ENCODE measurements at places on chromosomes 16 and 17.

DNA sequence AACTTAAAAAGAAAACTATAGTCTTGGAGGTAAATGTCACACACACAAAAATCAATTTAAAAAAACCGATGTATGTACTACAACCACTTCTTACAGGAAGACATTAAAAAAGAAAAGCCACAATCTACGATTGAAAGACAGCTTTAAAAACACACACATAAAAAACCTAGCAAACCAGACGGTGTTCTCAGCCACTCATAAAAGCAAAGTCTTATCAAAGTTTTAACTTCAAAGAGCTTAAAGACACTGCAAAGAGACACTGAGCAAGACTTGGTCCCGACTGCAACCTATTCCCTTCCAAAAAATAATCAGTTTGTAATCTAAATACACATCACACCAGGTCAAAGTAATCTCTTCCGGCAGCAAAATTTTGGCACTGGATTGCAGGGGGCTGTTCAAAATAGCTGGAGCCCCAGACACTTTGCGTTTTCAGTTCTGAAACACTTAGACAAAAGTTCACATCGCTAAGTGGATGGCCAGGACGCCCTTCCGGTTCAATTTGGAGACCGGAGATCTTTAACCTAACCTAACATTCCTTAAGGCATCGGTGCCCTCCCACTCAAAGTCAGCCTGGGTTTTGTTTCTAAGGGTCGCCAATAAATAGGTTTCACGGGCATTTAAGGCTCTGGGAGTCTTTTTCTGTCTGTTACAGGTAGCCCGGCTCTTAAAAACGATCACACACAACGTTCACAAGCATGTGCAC is 2.6 kb downstream of the ZCCHC14 start:
- DNase-seq: no peak

- no peak for DNase-seq
These were observed 6.0 kb upstream of the MRPL38 start for GRCh38 chr17:75910699-75911098.

DNA sequence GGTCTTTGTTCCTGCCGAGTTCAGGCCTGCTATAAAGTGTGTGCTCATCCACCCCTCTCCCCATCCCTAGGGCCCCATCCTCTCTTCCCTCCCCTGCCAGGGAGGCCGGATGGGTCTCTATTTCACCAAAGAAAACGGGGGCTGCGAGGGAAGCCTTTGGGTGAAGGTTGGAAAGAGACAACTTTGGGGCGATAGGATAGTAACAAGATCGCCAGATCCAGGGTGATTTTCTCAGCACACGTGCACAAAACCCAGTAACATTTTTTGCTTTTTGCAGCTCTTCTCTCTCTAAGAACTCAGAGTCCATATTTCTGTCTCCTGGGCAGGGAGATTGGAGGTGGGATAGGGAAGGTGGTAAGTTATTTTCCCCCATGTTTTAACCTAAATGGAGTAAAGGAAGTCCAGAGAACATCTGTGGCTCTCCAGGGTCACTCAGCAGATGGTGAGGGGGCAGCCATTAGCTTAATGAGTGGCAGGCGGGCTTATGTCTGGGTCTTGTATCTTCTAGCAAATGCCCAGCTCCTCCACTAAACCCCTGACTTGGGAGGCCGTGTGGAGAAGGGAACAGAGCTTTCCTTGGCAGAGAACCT is 6.9 kb downstream of the CCR7 start:
- no peak for DNase-seq

DNA sequence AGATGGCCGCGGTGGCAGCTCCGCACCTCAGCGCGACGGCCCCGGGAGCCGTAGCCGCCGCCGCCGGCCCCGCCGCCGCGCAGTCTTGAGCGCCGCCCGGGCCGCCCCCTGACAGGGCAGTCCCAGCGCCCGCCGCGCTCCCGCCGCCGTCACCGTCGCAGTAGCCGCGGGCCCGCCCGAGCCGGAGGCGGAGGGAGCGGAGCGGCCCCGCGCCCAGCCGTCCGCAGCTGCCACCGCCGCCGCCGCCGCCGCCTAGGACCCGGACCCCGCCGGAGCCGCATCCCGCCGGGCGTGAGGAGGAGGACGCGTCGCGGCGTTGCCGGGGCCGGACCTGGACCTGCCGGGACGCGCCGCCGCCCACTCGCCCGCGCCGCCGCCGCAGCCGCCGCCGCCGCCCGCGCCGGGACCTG is 218 bp downstream of the TNRC6C start:
- no peak for DNase-seq

DNA sequence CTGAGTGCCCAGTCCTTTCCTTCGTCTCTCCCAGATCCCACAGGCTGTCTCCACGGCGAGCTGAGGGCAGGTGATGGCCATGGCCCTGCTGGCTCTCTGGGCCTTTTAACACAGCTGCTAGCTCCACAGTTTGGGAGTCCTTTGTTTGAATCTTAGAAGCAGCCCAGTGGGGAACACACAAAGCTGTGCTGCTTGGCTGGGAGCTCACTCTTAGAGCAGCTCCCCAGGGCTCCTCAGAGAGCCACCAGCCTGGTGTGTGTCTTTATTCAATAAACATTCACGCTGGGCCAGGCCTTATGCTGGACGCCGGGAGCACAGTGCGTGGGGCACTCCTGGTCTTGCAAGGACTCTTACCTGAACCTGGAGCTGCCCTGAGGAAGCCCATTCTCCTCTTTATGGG is 29.7 kb downstream of the WNT3 start:
- no peak for DNase-seq

DNA sequence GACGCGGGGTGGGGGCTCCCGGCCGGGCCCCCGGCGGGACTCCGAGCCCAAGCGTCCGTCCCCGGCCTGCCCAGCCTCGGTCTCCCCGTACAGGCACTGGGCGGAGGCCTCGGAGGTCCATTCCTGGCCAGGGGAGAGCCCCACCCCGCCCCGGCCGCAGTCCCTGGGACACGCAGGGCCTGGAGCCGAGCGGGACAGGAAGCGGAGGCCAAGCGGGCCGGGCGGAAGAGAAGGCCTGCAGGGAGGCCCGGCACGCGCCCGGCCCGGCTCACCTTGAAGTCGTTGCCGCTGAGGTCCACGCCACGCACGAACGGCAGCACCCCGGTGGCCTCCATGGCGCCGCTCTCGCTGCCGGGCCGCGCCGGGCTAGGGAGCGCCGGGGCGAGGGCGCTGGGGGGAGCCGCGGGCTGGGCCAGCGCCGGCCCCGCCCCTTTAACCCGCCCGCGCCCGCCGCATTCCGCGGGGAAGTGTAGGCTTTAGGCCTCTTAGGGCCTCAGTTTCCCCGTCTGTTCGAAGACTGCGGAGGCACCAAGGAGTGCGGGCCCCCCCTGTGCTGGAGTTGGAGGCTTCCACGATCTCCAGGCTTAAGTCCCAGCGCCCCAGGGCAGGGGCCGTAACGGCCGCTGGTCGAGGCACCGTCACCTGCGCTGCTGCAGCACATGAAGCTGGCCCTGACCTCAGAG is at the start of gene FLII:
Gene FLII, minus strand, starts transcription at position 383 of the 683 bp plus-strand sequence. Its CDS starts 48 bp downstream, at position 335.
- DNase-seq: peak; percentile 62

- no peak for DNase-seq
These were observed 48.1 kb downstream of the MYO1D start for GRCh38 chr17:32828822-32829221.

DNA sequence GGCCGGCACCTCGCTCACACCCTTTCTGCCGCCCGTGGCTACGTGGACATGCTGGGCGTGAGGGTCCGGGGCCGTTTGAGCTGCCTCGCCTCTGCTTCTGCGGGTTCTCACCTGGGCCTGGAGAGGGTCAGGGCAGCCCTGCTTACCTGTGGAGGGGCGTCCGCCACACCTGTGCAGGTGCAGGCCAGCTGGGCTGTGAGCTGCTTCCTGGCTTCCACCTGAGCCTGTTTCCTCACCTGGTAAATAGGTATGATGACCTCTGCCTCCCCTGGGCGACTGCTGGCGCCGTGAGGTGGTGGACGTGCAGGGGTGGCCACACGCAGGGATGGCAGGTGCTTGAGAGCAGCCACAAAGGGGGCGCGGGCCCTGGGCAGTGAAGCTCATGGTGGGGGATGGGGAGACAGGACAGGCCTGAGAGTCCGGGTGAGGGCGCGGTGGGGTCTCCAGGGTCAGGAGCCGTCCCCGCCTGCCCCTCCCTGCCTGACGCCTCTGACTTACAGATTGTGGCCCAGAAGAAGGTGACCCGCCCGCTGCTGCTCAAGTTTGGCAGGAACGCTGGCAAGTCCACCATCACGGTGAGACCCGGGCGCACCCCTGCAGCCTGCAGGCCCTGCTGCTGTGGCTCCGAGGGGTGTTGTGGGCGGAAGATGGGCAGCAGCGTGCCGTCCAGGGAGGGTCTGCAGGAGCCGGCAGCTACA is 7.8 kb downstream of the CPNE7 start:
- DNase-seq: no peak

DNA sequence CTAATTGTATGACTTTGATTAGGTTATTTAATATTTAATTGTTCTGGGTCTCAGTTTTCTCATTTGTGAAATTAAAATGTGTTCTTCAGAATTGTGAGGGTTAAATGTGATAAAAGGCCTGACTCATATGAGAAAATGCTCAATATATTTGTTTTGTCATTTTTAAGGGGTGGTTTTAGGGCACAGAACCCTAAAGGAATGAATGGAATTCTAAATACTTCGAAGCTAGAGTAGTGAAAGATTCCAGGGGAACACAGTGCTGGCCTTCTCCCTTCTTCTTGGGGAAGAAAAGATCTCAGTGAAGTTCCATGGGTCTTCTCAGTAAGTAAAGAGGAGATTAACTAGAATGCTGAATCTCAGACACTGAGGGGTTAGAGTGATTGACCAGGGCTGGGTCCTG is 3.9 kb upstream of the SMPD3 start:
- no peak for DNase-seq

GRCh38 chr16:65044873-65045272 is 77.0 kb downstream of the CDH11 start:
- DNase-seq: no peak

DNA sequence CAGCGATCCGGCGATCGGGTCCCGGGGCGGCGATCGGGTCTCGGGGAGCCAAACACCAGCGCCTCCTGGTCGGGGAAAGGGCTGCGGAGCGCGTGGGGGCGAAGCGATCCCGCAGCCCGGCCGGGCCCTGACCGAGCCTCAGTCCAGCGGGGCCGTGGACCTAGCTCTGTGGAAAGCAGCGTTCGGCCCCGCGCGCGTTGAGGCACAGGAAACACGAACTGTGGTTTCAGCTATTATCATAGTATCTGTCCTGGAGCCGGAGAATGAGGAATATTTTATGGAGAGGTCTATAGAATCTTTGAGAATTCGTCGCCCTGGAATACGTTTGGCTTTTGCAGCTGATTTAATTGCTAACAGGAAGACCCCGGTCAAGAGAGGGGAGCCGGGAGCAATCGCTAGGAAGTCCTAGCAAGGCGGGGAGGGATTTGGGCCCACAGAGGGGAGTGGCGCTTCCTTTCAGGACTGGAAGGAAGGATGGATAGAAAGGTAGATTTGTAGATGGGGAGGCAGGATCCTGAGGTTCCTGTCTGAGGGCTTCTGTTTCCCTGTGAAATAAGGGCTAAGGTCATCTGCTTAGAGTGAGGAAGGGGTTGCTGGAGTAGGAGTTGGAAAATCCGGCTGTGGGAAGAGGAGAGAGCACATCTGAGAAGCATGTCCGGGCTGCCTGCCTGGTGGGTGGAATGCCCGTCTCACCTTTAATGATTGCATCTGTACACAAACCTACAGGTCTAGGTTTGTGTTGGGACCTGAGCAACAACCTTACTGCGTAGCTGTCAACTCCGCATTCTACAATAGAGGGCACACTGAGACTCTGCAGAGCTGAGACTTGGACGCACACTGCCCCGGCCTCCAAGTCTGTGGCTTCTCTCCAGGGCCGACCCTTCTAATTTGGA is 770 bp downstream of the CCNF start:
- no peak for DNase-seq

DNA sequence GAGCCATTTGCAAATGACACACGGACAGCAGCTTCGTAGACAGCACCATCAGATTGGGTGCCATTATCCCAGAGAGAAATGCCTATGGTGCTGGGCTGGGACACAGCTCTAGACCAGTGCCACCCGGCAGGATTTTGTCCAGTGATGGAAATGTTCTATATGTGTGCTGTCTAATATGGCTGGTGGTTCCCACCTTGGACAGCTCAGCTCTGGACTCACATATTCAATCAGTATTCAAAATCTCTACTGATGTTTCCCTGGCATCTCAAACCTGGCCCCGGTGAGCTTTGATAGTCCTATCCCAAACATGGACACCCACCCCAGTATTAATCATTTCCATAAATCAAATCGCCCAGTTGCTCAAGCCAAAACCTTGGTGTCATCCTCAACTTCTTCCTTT is 23.0 kb downstream of the FA2H start:
- DNase-seq: no peak

GRCh38 chr16:79021991-79022630 is 578.4 kb downstream of the MAF start:
- no peak for DNase-seq

DNA sequence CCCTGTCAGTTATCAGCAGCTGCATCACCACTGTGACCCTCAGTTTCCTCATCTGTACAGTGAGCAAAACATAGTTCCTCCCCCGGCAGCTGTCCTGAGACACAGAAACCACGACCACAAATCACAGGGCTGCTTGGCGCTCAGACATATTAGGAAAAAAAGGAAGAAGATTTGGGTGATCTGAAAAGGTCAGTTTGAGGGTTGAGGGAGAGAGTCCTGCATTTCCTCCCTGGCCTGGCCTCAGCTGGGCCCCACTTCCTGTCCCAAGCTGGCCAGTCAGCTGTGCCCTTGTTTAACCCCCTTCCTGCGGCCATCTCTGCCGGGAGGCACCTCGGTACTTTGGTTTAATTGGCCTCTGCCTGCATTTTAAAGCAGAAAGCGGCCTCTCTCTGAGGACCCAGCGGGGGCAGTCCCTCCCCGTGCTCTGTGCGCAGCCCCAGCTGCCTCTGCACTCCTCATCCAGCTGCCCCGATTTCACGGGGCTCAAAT is 24.0 kb upstream of the CIBAR2 start:
- no peak for DNase-seq

DNA sequence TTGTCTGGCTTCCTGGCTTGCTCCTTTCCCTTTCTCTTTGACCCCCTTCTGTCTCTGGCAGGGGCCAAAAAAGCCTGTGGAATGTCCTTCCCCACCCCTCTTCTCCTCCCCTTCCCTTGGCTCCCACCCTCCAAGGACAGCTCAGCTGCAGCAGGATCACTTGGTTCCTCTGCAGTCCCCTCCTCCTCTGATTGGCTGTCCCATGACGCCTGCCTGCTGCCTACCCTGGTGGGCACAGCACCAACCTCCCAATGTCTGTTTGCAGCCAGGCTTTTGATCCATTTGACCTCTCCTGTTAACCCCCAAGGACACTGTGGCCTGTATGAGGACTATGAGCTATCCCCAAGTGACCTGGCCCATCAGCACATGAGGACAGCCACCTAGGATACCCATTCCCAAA is 14.8 kb upstream of the MTMR4 start:
- peak; percentile 78 for DNase-seq
